ENCODE measurements at places on chromosomes 11 and 22.

DNA sequence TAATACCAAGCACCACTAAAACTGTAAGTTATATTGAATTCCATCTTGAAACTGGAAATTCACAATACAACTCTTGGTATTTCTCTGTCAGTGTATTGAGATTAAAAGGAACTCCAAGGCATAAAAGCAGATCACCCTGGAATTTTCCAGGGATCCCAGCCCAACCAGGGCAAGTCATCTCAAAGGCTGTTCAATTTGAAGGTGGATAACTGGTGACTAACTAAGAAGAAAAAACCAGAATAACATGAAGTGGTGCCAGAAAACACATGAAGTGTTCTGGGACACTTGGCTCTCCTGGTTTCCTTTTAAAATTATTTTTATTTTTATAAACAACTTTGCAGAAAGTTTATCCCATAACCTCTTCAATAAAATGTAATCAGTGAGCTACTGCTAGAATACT lies 7.8 kb upstream of the BMAL1 start:
- DNase-seq: no peak

DNA sequence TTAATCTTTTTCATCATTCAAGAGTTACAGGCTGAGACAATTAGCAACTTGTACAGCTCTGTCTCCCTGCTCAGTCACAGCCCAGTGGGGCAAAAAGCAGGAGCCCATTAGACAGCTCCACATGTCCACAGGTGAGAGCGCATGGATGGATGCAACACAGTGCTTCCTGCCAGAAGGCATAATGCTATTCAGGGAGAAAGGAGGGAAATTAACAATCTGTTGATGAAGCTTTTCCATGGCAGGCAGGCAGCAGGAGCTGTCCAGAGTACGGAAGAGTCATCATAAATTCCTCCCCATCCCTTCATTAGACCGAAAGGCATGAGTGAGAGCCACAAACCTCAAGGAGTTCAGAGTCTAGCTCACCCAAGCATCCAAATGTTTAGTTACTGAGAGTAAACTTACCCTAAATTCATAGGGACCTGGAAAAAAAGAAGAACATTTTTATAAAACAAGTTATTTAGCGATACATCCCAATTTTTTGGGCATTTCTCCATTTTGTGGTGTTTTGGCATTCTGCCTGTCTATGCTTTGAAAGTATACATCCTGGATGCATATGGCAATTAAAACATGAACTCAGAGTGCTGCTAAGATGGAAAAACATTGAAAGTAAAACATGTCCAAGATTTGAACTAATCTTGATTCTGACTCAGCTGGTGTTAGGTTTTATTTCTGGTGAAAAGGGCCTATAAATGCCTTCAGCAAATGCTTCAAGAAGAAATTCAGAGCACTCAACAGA lies 428.1 kb downstream of the OPCML start:
- no peak for DNase-seq

DNA sequence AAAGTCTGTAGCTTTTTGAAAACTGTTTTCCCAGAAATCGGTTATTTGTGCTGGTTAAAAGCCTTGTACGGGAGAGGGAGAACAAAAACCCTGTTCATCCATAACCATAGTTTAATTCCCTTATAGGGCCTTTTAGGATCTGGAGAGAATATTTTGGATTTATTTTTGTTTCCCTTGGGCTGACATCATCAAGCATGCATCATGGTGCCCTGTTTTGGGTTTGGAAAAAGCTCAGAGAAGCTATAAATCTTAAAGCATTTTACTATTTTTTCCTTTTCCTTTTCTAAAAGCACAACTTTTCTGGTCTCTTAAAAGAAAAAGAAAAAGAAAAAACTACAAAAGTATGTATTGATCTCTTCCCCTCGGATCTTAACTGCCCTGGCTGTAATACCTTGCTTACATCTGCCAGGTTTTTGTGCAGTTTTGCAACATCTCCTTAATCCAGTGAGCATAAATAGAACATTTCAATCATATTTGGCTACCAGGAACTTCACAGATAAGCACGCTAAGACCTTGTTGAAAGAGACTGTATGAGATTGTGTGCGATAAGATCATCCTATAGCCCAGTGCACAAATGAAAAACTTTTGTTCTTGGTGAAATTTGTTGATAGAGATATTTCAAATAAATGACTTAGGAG lies 88.0 kb downstream of the ZBTB16 start:
- no peak for DNase-seq

DNA sequence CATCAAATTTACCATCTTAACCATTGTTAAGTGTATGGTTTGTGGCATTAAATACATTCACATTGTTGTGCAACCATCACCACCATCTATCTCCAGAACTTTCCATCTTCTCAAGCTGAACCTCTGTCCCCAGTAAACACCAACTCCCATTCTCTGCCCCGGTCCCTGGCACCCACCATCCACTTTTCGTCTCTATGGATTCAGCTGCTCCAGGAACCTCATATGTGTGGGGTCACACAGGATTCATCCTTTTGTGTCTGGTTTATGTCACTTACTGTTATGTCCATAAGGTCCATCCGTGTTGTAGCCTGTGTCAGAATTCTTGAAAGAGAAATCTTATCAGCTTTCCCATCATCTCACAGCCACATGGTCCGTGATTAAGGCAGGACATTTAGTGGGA lies 16.3 kb downstream of the TSPAN32 start:
- DNase-seq: no peak

GRCh38 chr11:109762546-109762945 lies 330.6 kb upstream of the ZC3H12C start:
- DNase-seq: no peak

GRCh38 chr11:129285402-129285786 lies 90.3 kb upstream of the BARX2 start:
- DNase-seq: no peak

- no peak for DNase-seq
These were observed 150.7 kb downstream of the ADAMTS15 start for GRCh38 chr11:130599073-130599654.
